Activated CD8-positive, alpha-beta memory T cell treated with anti-CD3 and anti-CD28 coated beads for 4 hours (primary cell): ENCODE measurements at places on chromosomes 13 and 19.
A peak's percentile ranks its signal among the peaks of the same experiment; 100 is the strongest.

DNA sequence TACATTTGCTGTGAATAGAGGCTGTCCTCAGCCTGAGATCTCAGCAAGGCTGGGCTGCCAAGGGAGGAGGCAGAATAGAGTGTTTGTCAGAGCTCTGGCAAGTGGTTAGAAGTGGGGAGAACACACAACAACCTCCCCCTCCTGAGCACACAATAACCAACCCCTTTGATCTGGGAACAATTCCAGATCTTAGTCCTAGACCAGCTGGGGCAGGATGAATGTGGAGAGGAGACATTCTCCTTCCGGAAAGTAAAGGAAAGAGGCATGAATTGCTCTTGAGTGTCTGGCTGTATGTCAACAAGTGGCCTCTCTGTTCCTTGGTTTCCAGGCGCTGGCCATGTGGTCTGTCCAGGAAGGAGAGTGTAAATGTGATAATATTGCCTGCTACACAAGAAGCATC, 114.9 kb upstream of the TMTC4 start:
- no peak for DNase-seq

- no peak for DNase-seq
These were observed 407.7 kb downstream of the LMO7 start for GRCh38 chr13:76043874-76044273.

GRCh38 chr19:45591004-45591637, 6.5 kb upstream of the OPA3 start:
- no peak for DNase-seq

DNA sequence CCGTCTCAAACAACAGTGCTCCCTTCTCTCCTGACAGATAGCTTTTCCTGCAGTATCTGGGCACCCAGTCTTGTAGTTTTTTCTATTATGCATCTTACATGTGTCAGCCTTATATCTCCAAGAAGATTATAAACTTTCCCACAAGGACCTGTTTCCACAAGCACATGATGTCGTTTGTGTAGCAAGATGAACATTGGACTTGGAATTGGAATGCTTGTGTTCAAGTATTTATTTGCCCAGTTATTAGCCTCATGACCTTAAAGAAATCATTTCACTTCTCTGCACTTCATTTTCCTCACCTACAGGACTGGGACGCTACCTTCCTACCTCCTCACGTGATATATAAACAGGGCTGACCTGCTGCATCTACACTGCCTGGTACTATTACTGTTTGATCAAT, 21.5 kb downstream of the SHISA2 start:
- no peak for DNase-seq

GRCh38 chr13:41751277-41751676, 209.6 kb downstream of the VWA8 start:
- DNase-seq = no peak

GRCh38 chr13:49046519-49046918, 70.8 kb downstream of the FNDC3A start:
- DNase-seq = no peak

GRCh38 chr13:106879806-106880205, 311.9 kb upstream of the ARGLU1 start:
- DNase-seq = no peak

DNA sequence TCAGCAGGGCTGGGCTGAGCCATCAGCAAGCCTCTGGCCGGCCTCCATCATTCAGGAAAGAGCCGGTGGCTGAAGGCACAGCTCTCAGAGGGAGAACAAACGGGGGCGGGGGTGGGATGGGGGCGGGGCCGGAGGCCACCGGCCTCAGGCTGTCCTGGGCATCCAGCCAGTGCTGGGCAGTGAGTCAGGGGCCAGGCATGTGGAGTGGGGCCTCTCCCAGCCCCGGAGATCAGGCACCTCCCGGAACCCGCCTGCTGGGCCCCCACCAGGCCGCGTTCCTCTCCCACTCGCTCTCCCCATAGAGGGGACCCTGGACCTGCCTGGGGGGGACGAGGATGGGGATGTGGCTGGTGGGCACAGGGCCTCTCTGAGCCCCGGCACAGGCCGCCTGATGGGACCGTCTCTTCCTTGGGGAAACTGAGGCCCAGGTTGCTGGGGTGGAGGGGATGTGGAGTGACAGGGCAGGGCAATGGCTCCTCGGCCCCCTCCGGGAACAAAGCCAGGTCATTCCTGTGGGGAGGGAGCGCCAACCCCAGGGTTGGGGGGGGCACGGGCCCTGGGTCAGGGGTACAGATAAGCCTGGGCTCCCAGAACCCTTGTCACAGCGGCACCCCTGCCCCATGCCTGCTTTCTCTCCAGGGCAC, 12.9 kb downstream of the SPC24 start:
- DNase-seq = no peak

DNA sequence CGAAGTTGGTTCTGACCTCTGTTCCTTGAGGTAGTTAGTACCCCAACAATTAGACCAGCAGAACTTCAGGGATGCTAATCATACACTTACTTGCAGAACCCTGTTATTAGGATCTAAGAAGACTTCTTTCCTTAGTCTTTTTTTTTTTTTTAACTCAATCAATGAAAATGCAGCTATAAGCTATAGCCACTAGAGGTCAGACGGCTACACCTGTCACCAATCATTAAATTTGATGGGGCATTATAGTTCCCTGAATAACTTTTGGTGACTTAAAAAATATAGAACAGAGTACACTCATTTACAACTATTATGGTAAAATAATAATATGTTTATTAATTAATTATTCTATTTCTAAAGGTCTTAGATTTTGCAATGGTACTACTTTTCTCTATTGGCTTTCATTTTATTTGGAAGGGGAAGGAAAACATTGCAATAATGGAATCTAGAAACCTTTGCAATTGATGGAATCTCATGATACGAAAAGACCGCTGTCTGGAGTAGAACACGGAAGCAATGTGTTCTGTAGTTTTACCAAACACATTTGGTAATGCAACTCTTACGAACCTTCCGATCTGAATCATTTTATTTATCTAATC, 483.2 kb downstream of the DIAPH3 start:
- DNase-seq = no peak

GRCh38 chr19:16615808-16616207, 12.2 kb downstream of the MED26 start:
- DNase-seq = no peak

DNA sequence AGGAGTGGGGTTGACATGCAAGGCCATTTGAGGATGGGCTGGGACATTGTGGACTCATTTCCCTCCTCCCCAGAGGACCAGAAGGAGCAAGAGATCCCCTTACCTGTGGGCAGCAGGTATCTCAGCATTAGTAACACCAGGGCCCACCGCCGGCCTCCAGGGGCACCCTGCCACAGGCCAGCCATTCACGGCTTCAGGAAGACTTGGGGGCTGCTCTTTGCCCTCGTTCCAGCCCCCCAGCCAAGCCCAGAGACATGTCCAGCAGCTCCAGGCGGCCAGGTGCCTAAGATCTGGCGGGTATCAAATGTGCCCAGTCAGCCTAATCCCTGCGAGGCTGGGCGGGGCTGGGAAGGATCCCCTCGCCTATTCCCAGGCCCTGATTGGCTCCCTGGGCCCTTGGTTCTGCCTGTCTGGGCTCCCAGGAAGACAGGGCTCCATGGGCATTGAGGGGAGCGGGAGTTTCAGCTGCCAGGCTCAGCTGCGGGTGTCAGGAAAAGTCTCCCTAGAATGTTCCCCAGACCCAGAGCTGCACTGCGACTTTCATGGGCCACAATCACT, 21.3 kb upstream of the OR1M1 start:
- no peak for DNase-seq

GRCh38 chr19:49113762-49114629, at the start of gene LIN7B:
LIN7B (plus strand) TSS chr19:49114370; CDS start chr19:49114405, 35 bp downstream.
- peak; percentile 49 for DNase-seq

- DNase-seq = no peak
These were observed 1.8 kb upstream of the PLK5 start for GRCh38 chr19:1522061-1522460.

GRCh38 chr19:19817357-19817756, 4.2 kb downstream of the ZNF506 start:
- DNase-seq = no peak

DNA sequence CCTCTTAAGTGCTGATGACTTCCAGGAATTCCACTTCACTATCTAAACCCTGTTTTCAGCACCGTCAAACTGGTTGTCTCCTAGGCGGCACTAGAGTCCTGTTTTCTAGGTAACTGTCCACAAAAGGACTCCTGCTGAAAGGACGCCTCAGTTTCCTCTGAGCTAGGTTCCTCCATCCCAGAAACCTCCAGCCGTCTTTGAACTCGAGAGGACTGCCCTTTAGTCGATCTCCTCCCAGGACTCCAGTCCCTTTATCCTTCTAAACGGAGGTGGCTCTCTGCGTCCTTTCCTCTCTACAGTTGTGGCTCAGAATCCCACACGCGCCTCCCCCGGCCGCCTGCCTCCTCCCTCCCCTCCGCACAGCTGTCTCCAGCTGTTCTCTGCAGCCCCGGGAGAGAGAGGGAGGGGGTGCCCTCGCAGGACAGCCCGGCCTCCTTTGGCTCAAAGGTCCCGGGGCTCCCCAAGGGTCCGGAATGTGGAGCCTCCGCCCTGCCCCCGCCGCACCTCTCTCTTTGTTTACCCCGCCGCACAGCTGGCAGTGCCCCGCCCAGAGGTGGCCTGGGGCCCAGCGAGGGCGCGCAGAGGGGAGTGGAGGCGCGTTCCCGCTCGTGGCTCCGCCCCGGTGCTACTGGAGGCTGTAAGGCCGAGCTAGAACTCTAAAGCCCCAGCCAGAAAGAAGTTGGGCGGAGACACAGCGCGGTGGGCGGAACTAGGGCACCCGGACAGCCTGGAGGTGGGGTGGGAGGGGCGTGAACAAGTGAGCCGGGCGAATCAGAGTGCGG, 2.4 kb downstream of the LTBP4 start:
- peak; percentile 95 for DNase-seq

DNA sequence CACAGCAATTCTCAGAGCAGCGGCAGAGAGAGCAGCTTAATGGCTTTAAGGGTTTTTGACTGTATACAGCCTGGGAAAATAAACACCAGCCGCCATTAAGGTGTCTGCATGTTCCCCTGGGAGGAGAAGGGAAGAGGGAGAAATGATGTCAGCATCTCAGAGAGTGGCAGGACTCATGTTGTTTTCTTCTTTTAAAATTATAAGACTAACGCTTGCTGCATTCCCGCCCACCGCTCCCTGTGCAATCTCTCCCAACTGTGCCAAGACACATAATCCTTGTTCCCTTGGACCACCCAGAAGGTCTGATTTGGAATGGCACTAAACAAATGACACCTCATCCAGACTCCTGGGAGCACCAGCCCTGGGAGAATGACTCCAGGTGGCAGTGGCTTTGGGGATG, 27.7 kb upstream of the FAM216B start:
- no peak for DNase-seq

GRCh38 chr13:25064396-25064795, 31.5 kb upstream of the PABPC3 start:
- DNase-seq = no peak

GRCh38 chr19:384799-385169, 24.2 kb downstream of the C2CD4C start:
- no peak for DNase-seq

GRCh38 chr13:36806102-36806501, 12.9 kb upstream of the RFXAP start:
- no peak for DNase-seq

GRCh38 chr13:34868733-34869132, 73.3 kb upstream of the NBEA start:
- no peak for DNase-seq

DNA sequence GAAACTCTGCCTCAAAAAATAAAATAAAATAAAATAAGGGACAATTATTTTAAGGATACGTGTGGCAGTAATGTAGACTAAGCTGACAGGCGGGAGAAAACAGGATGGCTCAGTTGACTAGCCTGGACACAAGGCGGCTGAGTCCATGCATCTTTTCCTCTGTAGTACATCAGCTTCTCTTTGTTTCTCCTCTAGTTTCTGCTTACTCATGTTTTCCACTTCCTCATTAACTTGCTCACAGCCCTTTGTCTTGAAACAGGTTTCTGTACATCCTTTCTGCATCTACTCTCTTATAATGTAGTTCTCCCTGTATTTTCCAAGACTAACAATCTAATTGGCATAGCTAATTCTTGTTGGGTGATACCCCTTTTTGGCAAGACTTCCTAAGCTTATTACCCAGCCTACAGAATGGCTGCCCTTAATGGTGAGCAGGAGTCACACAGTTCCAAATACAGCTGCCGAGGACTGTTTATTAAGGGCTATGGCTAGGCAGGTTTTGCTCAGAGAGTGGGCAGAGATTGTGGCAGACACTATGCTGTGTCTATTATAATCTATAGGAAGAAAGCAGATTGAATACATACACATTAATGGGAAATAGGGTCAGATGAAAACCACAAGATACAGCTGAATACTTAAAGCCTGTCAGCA, 58.7 kb upstream of the KLF5 start:
- no peak for DNase-seq

GRCh38 chr13:38819053-38819452, 132.2 kb downstream of the FREM2 start:
- DNase-seq = no peak

DNA sequence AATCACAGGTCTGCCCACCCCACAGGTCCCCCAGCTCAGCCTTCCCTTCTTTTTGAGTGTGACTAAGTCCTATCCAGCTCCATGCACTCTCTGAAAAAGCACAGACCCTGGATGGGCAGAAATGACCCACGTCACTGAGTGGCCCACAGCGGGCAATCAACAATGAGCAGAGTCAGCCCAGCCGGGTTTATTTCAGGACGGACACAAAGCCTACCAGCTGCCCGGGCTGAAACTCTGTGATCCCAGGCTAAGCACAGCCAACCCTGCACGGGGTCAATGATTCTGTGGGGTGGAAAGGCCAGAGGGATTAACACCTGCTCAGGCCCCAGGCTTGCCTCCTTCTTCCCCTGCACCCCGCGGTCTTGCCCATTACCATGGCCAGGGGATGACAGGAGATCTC, 8.4 kb downstream of the NAPA start:
- no peak for DNase-seq

DNA sequence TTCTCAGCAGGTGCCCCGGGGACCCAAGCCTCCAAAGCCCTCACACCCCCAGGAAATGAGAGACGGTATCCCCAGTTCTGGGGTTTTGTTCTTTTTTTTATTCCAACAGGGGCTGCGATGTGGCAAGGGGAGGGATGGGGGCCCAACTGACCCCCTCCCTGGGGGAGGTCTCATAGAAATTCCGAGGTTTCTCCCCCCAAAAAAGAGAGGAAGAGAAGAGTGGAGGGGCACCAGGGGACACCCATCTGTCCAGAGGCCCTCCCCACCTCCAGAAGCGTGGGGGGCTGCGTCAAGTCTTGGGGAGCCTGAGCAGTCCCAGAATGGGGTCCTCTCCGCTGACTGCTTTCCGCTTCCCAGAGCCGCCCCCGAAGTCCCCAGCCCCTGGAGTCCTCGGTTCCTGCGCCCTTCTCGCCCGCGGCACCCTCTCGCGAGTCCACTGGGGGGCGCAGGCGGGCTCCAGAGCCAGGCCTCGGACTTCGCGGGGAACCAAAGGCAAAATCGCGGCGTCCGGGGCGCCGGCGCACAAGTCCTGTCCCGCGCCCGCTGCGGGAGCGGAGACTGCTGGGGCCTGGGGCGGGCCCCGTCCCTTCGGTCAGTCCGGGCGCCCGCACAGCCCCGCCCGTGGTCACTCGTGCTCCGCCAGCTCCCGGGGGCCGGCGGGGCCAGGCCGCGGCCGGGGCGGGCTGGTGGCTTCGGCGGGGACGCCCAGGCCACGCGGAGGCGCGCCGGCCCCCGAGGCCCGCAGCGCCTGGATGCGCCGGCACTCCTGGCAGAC, 4.4 kb upstream of the ATP1A3 start:
- no peak for DNase-seq

GRCh38 chr19:50835785-50836542, 2.6 kb upstream of the KLK15 start:
- peak; percentile 24 for DNase-seq

GRCh38 chr13:71625694-71626093, 241.3 kb downstream of the DACH1 start:
- no peak for DNase-seq
